ENCODE measurements at places on chromosomes 16 and 17.

- DNase-seq = peak; percentile 83
These were observed 23.3 kb downstream of the CPNE2 start for GRCh38 chr16:57115514-57116182.

DNA sequence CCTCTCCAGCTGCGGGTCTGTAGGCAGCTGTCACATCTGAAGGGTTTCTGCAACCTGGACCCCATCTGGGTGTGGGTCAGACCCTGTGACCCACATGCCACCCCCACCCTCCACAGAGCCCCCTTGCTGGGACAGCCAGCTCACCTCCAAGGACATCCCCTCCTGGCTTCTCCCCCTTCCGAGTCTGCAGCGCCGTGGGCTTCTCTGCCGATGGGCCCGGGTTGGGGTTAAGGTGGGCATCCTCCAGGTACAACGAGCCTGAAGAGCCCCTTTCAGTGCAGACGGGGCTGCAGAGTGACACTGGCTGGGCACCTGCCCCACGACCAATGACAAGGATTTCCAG lies 28.9 kb downstream of the OR1D5 start:
- no peak for DNase-seq

DNA sequence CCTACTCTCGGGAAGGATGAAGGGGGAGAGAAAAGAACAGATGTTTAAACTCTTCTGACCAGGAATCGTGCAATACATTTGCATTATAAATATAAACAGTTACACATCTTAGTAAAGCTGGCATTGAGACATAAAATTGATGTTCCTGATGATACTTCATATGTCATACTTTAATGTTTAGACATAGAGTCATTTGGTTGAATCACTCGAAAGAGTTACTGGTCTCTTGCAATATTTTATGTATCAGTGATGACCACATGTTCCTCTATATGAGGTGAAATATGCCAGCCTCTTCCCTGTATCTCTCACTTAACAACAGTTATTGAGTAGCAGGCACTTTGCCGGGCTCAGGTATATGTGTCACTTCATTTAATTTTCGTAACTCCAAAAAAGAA lies 49.7 kb upstream of the PMFBP1 start:
- peak; percentile 16 for DNase-seq

DNA sequence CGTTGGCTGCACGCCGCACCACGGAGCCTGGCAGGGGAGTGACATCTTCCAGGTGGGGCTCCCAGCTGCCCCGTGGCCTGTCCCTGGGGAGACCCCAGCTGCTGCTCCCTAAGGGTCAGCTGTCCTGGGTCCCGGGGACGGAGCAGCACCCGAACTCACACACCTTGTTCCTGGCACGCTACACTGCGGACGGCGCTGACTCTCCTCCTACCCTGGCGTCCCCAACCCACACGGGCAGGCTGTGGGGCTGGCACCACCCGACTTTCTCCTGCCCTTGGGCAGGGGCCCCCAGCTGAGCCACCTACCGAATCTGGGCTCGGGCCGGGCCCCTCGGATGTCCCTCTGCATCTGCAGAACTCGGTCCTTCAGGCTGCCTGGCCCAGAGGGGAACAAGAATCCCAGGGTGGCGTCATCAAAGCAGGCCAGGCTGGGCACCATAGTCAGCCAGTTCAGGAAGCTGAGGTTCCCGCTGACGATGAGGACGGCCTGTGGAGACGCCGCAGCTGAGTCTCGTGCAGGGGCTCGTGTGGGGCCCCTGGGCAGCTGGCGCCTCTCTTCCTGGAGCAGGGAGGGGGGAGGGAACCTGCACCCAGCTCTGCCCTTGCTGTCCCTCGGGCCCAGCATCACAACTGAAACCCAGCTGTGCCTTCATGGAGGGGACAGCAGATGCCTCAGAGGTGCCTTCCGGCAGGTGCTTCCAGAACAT lies 70.5 kb upstream of the GNG13 start:
- DNase-seq = no peak

GRCh38 chr16:3004319-3004718 lies 8.4 kb upstream of the CLDN9 start:
- no peak for DNase-seq

GRCh38 chr16:79602628-79603014 lies 2.1 kb upstream of the MAF start:
- DNase-seq = no peak

GRCh38 chr16:89855986-89856385 lies 17.4 kb upstream of the TCF25 start:
- DNase-seq = no peak

DNA sequence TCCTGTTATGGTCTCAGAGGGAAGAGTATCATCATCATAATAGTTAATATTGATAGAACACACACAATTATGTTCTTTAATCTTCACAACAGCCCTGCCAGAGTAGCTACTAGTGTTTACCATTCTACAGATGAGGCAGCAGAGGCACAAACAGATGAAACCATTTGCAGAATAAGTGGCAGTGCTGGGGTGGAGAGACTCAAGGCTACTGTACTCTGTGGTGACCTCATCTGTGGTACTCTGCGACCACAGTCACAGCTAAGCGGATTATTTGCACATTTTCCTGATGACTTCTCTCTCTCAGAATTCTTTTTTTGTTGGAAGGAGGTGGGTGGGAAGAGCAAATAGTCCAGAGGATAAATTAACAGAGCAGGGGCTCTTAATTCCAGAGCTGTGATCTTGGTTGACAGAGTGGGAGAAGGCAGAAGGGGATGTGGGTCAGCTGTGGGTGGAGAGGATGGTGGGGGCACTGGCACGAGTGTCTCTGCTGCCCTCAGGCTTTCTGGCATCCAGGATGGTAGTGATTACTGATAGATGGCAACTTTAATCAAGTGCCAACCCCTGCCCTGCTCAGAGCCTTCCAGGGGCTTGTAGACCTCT lies 41.8 kb downstream of the MRM1 start:
- DNase-seq = no peak

- no peak for DNase-seq
These were observed 1.8 kb downstream of the CDH8 start for GRCh38 chr16:62034231-62035114.

GRCh38 chr16:27399969-27400368 lies 2.0 kb upstream of the IL21R start:
- no peak for DNase-seq

GRCh38 chr16:48330189-48330840 lies 54.9 kb downstream of the SIAH1 start:
- DNase-seq = no peak

DNA sequence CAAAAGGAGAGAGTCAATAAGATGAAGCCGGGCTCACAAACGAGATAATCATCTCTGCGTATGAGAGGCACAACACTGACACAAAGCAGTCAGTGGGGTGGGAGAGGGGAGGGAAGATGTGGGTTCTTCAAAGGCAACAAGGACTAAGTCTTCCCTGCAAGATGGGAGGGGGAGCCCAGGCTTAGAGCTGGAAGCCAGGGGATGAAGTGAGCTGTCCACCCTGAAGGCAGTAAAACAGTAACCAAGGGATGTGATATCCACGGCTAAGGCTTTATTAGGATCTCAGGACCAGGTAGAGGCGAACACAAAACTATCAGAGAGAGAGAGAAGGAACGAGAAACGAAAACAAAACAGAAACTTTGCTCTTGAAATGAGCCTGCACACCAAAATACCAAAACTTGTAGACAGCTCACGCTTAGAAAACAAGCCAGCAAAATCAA lies 115.9 kb downstream of the DYNLRB2 start:
- no peak for DNase-seq

- no peak for DNase-seq
These were observed 19.0 kb downstream of the MED24 start for GRCh38 chr17:40035162-40035559.

- no peak for DNase-seq
These were observed 147.6 kb downstream of the CHD9 start for GRCh38 chr16:53202398-53202797.

- no peak for DNase-seq
These were observed 58.8 kb downstream of the CEP95 start for GRCh38 chr17:64565563-64565962.

GRCh38 chr17:20916383-20916782 lies 126.4 kb downstream of the USP22 start:
- no peak for DNase-seq

DNA sequence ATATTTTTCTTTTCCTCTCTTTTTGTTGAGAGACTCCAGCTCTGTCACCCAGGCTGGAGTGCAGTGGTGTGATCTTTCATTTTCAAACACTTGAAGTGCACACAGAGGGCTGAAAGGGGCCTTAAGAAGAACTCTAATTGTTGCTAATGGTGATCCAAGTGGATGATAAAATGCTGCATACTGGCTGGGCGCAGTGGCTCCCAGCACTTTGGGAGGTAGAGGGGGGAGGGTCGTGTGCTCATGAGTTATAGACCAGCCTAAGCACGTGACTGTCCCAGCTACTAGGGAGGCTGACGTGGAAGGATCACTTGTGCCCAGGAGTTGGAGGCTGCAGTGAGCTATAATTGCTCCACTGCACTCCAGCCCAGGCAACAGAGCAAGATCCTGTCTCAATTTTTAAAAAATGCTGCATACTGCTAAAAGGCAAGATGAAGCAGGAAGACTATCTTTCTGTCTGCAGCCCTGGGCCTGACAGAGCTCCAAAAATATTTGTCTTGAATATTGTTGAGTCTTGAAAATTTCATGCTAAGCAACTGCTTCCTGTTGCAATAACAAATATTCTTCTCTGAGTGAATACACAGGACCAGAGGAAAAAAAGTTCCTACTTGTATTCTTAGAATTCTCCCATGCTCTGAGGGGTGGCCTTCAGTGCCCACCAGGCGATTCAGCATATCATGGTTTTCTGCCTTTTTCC lies 63.7 kb upstream of the AKTIP start:
- DNase-seq = no peak

DNA sequence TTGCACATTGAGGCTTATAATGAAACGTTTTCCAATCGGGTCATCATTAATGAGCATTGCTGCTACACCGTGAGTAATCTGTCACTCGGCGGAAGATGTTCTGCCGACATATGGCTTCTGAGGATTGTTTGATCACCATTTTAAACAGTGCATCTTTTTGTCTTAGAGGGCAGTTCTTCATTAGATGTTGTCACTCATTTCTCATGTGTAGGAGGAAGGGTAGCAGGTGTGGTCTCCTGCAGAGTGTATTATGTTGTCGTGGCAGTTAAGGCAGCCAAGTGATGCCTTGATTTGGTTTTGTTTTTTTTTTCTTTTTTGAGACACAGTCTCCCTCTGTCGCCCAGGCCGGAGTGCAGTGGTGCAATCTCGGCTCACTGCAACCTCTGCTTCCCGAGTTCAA lies 50.5 kb downstream of the SEC14L1 start:
- no peak for DNase-seq

DNA sequence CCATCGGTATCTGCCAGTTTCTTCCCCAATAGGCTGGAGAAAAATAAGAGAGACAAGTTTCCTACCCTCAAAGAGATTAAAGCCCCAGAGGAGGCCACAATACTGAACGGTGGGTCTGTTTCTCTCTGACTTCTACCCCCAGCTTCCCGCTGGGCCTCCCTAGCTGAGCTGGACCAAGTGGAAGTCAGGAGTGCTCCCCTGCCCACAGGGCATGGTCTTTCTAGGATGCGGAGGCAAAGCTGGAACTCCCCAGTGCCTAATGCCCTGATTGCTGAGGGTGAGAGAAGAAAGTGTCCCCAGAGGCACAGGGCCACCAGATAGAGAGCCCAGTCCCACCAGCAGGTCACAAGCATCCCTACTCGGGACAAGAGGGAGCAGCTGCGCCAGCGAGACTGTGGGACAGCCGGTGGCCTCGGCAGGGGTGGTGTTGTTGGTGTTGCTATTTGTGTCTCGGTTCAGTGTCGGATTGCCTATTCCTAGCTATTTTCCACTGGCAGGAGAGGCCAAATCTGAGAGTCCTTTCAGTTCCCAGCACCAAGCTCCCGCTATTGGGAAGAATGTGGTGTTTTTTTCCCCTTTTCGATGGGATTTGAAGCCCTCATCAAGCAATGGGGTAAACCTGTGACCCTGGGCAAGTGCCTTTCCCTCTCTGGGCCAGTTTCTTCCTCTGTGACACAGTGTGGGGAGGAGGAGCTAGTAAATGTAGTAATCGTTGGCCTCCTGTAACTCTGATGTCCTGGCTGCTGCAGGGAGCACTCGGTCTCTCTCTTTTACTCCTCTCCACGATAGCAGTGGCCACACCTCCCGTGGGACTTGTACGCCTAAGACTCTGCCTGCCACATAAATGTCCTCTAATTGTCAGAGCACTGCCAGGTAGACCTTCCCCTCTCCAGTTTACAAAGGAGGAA lies 22.5 kb upstream of the TBX2 start:
- DNase-seq = no peak

- DNase-seq = no peak
These were observed 1.0 kb downstream of the NHERF1 start for GRCh38 chr17:74749279-74750038.

DNA sequence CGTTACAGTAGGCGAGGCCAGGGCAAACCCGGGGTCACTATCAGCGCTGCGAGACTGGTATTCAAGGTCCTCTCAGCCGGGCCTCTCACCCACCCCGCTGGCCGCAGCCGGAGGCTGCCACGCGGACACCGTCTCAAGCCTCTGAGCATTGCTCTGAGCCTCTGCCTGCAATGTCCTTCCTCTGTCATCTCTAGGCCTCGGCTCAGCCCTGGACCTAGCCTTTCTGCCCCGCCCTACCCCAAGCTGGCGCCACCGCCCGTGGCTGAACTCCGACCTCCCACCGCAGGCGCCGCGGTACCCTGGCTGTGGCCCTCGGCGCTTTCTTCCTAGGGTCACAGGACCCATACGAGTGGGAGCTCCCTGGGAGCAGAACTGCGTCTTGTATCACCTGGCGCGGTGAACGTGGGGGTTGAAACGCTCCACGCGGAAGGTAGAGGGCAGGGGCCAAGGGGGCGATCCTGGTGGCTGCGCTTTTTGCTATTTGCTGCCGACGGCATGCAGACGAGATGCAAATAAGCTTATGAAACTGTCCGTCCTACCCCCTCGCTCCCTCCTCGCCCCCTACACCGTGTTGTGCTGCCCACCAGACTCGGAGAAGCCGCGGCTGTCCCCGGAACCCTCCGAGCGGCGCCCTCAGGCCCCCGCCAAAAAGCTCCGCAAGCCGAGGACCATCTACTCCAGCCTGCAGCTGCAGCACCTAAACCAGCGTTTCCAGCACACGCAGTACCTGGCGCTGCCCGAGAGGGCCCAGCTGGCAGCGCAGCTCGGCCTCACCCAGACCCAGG lies 3.7 kb downstream of the DLX4 start:
- no peak for DNase-seq

- no peak for DNase-seq
These were observed 114.4 kb downstream of the CDH13 start for GRCh38 chr16:82741073-82741615.

DNA sequence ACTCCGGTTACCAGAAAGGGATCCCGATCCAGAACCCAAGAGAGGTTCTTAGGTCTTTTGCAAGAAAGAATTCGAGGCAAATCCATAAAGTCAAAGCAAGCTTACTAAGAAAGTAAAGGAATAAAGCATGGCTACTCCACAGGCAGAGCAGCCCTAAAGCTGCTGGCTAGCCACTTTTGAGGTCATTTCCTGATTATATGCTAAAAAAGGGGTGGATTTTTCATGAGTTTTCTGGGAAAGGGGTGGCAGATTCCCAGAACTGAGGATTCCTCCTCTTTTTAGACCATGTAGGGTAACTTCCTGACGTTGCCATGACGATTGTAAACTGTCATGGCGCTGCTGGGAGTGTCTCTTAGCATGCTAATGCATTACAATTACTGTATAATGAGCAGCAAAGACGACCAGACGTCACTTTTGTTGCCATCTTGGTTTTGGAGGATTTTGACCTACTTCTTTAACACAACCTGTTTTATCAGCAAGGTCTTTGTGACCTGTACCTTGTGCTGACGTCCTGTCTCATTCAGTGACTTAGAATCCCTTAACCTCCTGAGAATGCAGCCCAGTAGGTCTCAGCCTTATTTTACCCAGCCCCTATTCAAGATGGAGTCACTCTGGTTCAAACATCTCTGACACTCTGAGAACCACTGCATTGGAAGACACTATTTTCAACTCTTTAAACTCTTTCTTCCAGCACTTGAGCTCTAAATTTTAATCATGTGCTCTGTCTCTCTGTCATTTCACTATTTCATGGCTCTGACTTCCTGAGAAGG lies 203.6 kb upstream of the CACNG3 start:
- DNase-seq = no peak

All from spinal cord (tissue), 10 donors.